Renal pelvis (tissue), 12 donors: ENCODE measurements at places on chromosomes 12 and 14. TPM values are rescaled to one million over a fixed set of nuclear protein-coding genes. Genes with fewer than 3 reads are reported as not detected.

The CCDC196 gene
- 0.30 TPM for polyA plus RNA-seq

The STYK1 gene
- polyA plus RNA-seq = 0.67 TPM

The AQP6 gene
- 23.3 TPM for polyA plus RNA-seq

The NOXRED1 gene
- polyA plus RNA-seq = 4.5 TPM

The CLEC7A gene
- 2.1 TPM for polyA plus RNA-seq

The MYF5 gene
- 0.18 TPM for polyA plus RNA-seq

The LMNTD1 gene
- polyA plus RNA-seq = not detected

The CAPZA3 gene
- polyA plus RNA-seq = 0.69 TPM

The DPY19L2 gene
- polyA plus RNA-seq = 83.7 TPM

The PROX2 gene
- 3.3 TPM for polyA plus RNA-seq

The ETFRF1 gene
- 37.1 TPM for polyA plus RNA-seq

The CLEC1B gene
- 1.2 TPM for polyA plus RNA-seq

The PTPRB gene
- polyA plus RNA-seq = 19.5 TPM

The CIDEB gene
- 32.3 TPM for polyA plus RNA-seq

The CATSPERB gene
- polyA plus RNA-seq = 0.60 TPM

The GPD1 gene
- polyA plus RNA-seq = 80.1 TPM

The RPL10L gene
- not detected for polyA plus RNA-seq

The DCP1B gene
- 29.4 TPM for polyA plus RNA-seq

The LTB4R2 gene
- 3.2 TPM for polyA plus RNA-seq

The ACOT4 gene
- 4.0 TPM for polyA plus RNA-seq

The CRADD gene
- 12.2 TPM for polyA plus RNA-seq

The MYH6 gene
- polyA plus RNA-seq = 0.17 TPM

The ITGB7 gene
- 1.7 TPM for polyA plus RNA-seq

The ANO2 gene
- 5.2 TPM for polyA plus RNA-seq

The KRT71 gene
- not detected for polyA plus RNA-seq

The TRIM9 gene
- polyA plus RNA-seq = 2.5 TPM

The NDUFA12 gene
- polyA plus RNA-seq = 94.9 TPM

The TAS2R7 gene
- polyA plus RNA-seq = not detected

The GDF3 gene
- 0.49 TPM for polyA plus RNA-seq

The KITLG gene
- 26.7 TPM for polyA plus RNA-seq
